Stimulated activated CD8-positive, alpha-beta memory T cell treated with anti-CD3 and anti-CD28 coated beads, Interleukin-2, amount 100 ng/mL, for 1 hour (primary cell): ENCODE measurements at places on chromosomes 4 and X.

DNA sequence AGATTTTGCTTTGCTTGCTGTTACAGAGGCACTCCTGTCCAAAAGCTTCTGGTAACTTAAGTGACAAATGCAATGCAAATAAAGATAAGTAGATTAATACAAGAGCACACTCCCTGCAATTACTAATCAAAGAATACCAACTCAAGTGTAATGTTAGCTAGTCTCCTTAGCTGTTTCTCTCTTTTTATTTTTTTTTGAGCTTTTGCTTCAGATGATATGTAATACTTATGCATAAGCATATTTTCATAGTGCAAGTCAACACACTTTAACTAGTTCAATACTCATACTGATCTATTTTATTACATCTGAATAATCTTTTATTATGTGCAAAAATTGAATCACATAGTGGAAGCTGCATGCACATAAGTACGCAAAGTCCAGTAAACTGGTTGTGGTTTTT, 2.7 kb downstream of the SLC7A11 start:
- no peak for DNase-seq

- DNase-seq: no peak
These were observed 19.3 kb downstream of the IQCM start for GRCh38 chr4:149796381-149796780.

- DNase-seq: no peak
These were observed 44.7 kb downstream of the GALNT7 start for GRCh38 chr4:173213296-173213695.

GRCh38 chr4:127634181-127634580, 1.4 kb downstream of the INTU start:
- no peak for DNase-seq

- no peak for DNase-seq
These were observed 77.9 kb upstream of the AFF2 start for GRCh38 chrX:148422526-148422925.

GRCh38 chr4:185782523-185782922, 29.5 kb downstream of the SORBS2 start:
- no peak for DNase-seq

- DNase-seq: no peak
These were observed 21.5 kb downstream of the RXFP1 start for GRCh38 chr4:158543191-158543590.

GRCh38 chr4:154120006-154120676, 331.3 kb upstream of the SFRP2 start:
- no peak for DNase-seq
